Left cardiac atrium (tissue), 4 donors: ENCODE measurements at places on chromosomes 11 and 22. TPM values are rescaled to one million over a fixed set of nuclear protein-coding genes. Genes with fewer than 3 reads are reported as not detected.

- DNase-seq: no peak
These were observed 407.4 kb downstream of the LARGE1 start for GRCh38 chr22:33512908-33513307.

The SHANK2 gene
- 0.18 TPM for total RNA-seq

- no peak for DNase-seq
These were observed 28.2 kb downstream of the SLC22A12 start for GRCh38 chr11:64619196-64619595.

The TIGD3 gene
- 0.12 TPM for total RNA-seq

GRCh38 chr22:17012267-17012666 is 4.2 kb upstream of the GAB4 start:
- no peak for DNase-seq

The OR5B2 gene
- not detected for total RNA-seq

- no peak for DNase-seq
These were observed 13.0 kb upstream of the RAB39A start for GRCh38 chr11:107915229-107915628.

- DNase-seq: no peak
These were observed 1090.0 kb downstream of the BRD1 start for GRCh38 chr22:48737461-48738203.
